GM18507 (cell line): ENCODE measurements at places on chromosomes 16 and 17.

DNA sequence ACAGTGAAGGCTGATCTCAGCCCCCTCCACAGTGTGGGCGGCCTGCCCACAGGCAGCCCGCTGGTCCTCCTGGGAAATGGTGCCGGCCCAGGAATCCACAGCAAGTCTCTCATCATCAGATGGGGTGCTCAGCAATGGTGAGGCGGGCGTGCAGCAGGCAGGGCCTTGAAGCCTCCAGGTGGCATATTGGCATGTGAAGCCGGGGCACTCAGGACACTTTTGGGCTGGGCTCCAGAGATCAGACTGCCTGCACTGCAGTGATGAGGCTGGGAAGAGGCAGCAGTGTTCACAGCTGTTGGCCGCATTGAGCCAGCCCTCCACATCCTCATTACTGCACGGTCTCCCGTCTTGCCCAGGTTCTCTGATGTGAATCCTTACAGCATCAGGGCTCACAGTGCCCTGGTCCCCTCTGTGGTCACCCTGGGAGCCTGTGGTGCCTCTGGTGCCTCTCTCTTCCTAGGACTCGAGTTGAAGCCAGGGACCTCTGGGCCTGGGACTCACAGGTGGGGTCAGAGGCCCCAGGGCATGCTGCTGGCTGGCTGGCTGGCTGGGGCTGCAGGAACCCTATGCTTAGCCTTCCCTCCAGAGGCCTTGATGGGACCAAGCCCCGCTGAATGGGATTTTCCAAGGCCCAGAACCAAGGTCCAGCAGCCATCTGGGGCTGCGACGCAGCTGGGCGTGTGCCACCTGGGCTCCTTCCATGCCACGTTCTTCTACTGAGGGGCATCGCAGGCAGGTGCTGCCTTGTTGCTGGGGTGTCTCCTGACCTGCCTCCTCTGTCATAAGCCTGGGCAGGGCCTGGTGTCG, 48.6 kb downstream of the TNFRSF13B start:
- no peak for DNase-seq

DNA sequence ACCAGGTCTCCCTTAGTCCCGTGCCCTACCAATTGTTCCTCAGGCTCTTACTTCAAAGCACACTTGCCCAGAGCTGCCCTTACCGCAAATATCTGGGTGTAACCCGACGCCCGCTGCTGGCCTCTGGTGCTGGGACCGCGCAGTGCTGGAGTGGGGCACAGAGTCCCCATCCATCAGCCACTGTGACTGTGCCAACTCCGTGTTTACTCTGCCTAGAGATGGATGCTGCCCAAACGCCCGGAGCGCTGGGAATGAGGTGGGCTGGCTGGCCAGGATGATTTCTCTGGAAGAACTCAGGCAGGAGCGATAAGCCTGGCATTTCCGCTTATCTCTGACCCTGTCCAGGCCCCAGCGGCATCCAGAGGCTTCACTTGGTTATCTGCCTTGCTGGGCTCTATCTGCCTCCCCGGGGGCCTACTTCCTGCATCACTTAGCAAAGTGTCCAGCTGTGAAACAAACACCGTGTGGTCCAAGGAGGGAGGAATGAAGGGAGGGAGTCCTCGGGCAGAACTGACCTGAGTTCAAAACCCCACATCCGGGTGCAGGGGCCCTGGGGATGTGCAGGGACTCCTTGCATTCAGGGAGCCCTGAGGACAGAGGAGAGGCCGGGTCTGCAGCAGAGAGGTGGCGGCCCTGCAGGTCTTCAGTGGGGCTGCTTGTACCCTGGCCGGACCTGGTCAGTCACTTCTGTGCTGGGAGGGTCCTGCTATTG, 9.4 kb upstream of the MYLK3 start:
- no peak for DNase-seq

DNA sequence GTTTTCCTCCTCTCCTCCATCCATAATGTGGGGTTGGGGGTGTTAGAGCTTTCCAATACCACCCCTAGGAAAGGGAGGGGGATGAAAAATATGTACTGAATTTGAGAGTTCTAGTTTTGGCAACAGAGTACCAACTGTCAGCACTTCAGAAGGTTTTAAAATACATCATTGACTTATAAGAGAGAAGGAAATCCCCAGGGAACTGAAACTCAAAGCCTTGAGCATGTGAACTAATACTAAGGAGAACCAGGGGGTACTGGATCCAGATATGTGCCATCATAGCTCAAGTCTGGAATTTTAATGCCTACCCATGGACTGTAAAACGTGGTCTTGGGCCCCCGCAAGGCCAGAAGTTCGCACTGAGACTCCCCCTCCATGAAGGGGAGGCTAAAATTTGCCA, 15.8 kb downstream of the CACNG5 start:
- no peak for DNase-seq

GRCh38 chr16:67736858-67737257, 17.7 kb upstream of the GFOD2 start:
- DNase-seq = no peak

GRCh38 chr16:31134091-31134571, 1.4 kb downstream of the PRSS8 start:
- no peak for DNase-seq

DNA sequence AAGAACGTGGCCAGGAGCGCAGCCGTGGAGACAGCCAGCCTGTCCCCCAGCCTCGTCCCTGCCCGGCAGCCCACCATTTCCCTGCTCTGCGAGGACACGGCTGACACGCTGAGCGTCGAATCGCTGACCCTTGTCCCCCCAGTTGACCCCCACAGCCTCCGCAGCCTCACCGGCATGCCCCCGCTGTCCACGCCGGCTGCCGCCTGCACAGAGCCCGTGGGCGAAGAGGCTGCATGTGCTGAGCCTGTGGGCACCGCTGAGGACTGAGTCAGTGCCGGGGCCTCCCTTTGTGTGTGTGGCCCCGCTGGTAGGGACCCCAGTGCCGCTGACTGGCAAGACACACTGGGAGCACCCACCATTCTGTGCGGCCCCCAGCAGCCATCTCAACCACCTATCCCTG, 77.6 kb downstream of the SOCS1 start:
- no peak for DNase-seq

GRCh38 chr16:79165506-79165905, 435.0 kb downstream of the MAF start:
- DNase-seq = no peak

GRCh38 chr16:15900901-15901500, 12.6 kb upstream of the CEP20 start:
- no peak for DNase-seq

- no peak for DNase-seq
Measured at GRCh38 chr16:51268237-51268636, 117.2 kb upstream of the SALL1 start.

DNA sequence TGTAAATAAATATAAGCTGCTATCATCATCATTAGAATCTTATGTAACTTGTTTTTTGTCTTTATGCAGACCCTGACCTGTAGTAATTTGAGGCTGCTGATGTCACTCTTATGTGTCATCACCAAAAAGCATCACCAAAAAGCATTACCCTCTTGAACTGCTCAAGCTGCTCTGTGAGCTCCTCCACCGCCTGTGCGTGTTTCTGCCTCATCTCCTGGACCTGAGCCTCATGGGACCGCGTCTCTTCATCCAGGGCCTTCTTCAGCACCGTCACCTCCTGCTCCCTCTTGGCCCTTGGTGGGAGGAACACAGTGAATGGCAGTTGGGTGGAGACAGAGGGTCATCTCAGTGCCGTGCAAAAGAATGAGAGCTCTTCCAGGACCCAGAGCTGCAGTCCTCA, 82.4 kb downstream of the NDE1 start:
- no peak for DNase-seq

GRCh38 chr17:36092230-36092629, 2.3 kb upstream of the CCL3 start:
- DNase-seq = no peak

DNA sequence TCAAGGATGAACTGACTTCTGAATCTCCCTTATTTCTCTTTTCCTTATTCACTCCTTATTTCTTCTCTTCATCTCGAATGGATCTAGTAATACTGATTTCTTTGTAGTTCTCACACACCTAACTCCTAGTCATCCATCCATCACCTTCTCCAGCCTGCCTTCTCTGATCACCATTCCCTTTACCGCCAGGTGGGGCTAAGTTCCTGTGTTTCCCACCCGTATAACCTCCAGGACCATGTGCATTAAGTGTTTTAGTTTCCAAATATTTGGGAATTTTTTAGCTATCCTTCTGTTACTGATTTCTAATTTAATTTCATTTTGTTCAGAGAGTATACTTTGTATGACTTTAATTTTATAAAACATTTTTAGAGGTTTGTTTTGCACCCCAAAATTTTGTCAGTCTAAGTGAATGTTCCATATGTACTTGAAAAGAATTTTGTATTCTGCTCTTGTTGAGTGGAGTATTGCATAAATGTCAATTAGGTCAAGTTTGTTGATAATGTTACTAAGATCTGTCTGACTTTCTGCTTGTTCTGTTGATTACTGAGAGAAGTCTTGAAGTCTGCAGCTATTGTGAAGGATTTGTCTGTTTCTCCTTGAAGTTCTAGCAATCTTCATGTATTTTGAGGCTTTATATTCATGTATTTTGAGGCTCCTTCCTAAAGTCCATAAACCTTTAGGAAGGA, 8.8 kb downstream of the BPTF start:
- no peak for DNase-seq

DNA sequence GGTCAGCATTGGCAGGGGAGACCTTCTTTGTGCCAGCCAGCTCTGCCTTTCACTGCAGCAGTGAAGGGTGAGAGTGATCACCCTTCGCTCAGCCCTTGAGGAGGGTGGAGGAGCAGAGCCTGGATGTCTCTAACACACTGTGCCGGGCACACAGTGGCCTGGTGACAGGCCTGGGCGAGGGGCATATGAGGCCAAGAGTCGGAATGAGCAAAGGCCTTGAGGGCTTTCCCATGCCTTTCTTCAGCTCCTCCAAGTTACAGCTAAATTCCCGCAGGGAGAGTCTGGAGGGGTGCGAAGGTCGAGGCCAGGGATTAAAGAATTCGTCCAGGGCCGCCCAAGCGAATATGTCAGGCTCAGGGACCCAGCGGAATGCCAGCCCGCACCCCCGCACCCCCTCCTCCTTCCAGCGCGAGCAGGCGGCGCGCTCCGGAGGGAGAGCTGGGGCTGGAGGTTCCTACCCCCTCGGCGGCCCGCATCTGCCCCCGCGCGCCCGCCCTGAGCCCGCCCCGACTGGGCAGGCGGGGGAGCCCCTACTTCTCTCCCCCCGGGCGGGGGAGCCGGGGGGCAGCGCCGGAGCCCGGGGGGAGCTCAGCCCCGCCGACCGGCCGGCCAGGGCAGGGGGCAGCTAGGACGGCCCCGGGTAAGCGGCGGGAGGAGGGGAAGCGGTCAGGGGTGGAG, at the start of gene RASL10B:
Gene RASL10B, plus strand, starts transcription at position 401 of the 678 bp plus-strand sequence. CDS start 3,546 bp downstream, outside the sequence.
- DNase-seq = no peak

GRCh38 chr16:66189951-66190350, 176.5 kb upstream of the CDH5 start:
- no peak for DNase-seq

GRCh38 chr16:55839115-55839514, 6.2 kb upstream of the CES1 start:
- no peak for DNase-seq
